Activated naive CD4-positive, alpha-beta T cell treated with anti-CD3 and anti-CD28 coated beads, Interleukin-2, amount 50 U/mL, for 16 hours (primary cell): ENCODE measurements at places on chromosomes 2 and 18.

- DNase-seq = no peak
These were observed 97.1 kb downstream of the ASAP2 start for GRCh38 chr2:9303528-9304225.

GRCh38 chr18:47254341-47254939, 3.0 kb upstream of the SKOR2 start:
- peak; percentile 14 for DNase-seq

DNA sequence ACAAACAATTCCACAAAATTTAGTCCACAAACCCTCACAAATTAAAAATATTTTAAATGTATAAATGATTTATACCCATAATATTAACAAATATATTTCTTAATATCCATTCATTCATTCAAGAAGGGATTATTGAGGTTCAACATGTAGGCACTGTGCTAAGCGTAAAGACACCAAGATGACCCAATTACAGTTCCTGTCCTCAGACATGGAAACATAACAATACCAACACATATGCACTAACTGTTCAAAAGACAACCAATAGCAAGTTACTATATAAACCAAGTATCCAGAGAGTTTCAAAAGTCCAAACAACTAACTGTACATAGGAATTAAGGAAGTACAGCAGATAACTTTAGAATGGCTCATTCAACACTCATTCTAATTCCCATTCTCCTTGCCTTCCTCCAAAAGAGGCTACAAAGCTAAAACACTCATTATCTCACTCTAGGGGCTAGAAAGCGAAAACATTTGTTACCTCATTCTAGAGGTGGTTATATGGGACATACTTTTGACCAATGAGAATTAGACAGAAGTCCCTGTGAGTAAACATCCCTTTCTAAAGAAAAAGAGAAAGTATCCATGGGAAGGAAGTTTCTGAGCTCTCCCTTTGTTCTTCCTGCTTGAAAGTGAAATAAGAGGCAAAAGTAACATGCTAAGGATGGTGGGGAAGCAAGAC, 292.4 kb downstream of the ZEB2 start:
- no peak for DNase-seq

DNA sequence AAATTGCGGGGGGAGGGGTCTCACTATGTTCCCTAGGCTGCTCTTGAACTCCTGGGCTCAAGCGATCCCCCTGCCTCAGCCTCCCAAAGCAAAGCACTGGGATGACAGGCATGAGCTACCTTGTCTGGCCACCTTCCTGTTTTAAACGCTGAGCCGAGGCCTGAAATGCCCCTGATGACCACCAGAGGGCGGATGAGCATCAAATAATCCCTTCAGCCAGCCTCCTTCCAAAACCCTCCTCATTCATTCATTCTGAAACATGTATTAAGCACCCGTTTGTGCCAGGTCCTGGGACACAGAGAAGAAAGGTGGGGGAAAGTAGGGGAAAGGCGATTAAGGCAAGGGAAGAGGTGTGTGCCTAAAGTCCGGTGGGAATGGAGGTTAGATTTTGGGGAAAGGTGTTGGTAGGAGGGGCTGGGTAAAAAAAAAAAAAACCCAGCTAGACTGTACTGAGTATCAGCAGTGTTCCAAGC, 30.7 kb upstream of the PTMA start:
- peak; percentile 78 for DNase-seq

GRCh38 chr18:45320724-45321123, 294.6 kb upstream of the SLC14A2 start:
- DNase-seq = no peak

GRCh38 chr2:207813942-207814341, 44.2 kb upstream of the FZD5 start:
- no peak for DNase-seq

GRCh38 chr2:71494091-71494490, 40.7 kb downstream of the DYSF start:
- DNase-seq = no peak

DNA sequence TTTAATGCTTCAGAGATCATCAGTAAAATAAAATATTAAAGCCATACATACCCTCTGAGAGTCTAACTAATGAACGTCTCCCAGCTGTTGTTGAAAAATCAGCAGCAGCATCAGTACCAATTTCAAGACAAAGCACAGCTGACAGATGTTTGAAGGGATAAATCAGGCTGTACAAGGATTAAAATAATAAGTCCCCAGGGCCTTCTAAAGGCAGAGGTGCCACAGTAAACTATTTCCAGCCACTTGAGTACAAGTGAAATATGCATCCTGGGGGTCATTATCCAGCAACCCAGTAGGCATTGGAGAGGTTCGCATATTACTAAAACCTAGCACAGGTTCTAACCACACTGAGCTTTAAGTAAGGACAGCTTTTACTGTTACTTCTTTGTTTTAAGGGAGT, 76.9 kb downstream of the NXPH2 start:
- DNase-seq = no peak

DNA sequence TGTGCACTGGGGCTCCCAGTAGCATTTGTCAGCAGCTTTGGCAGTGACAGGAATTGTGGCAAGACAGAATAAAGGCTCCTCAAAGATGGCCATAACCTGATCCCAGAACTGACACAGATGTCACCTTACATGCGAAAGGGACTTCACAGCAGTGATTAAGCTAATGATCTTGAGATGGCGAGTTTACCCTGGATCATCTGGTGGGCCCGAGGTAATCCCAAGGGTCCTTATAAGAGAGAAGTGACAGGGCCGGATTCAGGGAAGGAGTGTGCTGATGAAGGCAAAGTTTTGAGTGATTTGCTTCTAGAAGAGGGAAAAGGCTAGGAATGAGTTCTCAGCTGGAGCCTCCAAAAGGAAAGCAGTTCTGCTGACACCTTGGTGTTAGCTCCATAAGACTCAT, 333.9 kb downstream of the LPIN1 start:
- DNase-seq = no peak

DNA sequence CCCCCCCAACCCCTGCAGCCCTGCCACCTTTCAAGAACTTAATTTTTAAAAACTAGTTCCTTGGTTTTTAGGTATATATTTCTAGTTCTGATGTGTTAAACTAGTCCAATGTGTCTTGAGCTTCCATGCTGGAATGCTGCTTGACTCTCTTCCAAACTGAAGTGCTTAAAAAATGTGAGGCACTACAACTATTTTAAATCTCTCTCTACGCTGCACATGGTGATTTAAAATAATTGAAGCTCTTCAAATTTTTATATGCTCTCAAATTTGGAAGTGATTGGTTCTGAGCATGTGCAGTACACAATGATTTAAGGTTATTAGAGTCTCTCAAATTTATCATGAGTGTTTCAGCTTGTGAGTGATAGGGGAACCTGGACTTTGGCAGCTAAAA, 192.6 kb upstream of the ZEB2 start:
- DNase-seq = no peak

DNA sequence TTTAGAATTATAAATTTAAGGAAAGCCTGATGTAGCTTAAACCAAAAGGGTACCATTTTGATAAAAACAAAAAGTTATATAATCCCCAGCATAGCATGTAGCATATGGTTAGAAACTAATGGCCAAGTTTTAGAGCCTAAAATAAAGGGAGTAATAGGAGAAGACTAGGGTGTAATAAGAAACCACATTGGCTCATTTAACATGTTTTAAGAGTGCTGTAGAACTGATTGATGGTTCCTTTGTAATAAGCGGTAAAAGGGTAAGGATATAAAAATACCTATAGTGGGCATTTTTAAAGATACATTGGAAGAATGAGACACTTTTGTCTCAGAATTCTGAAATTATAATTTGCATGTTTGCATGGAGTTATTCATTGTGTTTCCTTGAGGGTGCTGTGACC, 1.9 kb downstream of the PSMA8 start:
- DNase-seq = no peak
